NCI-H187 treated with DMSO at 0.1 percent for 48 hours (cell line): ENCODE measurements at places on chromosomes 7 and 10.

DNA sequence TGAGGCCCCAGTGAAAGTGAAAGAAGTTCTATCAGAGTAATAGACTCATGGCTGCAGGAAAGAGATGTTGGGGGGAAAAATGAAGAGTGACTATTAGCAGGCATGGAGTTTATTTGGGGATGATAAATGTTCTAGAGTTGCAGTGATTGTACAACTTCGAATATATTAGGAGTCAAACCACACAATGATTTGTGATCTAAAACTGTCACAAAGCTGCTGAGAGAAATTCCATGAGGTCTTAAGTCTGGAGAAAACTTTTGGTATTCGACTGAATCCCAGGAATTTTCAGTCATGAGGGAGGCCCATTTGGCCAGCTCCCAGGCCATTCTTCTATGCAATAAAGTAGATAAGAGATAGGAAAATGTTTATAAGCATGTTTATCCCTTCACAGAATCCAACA lies 55.9 kb upstream of the UNC5B start:
- DNase-seq, result no peak

DNA sequence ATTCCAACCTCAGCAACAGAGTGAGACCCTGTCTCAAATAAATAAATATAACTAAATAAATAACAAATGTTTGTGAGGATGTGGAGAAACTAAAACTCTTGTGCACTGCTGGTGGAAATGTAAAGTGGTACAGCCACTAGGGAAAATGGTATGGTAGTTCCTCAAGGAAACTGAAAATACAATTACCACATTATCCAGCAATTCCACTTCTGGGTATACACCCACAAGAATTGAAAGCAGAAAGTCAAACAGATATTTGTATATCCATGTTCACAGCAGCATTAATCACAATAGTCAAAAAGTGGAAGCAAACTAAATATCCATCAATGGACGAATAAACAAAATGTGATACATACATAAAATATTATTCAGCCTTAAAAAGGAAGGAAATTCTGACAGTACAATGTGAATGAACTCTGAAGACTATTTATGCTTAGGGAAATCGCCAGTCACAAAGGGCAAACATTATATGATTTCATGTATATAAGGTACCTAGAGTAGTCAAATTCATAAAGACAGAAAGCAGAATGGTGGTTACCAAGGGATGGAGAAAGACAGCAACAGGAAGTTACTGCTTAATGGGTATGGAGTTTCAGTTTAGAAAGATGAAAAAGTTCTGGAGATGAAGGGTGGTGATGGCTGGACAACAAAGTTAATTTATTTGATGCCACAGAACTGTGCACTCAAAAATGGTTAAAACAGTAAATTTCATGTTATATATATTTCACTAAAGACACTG lies 9.8 kb downstream of the ARHGAP12 start:
- no peak for DNase-seq

- no peak for DNase-seq
Measured at GRCh38 chr10:121678631-121679174, 80.5 kb upstream of the FGFR2 start.

GRCh38 chr7:151801291-151801690 lies 75.6 kb downstream of the PRKAG2 start:
- no peak for DNase-seq

DNA sequence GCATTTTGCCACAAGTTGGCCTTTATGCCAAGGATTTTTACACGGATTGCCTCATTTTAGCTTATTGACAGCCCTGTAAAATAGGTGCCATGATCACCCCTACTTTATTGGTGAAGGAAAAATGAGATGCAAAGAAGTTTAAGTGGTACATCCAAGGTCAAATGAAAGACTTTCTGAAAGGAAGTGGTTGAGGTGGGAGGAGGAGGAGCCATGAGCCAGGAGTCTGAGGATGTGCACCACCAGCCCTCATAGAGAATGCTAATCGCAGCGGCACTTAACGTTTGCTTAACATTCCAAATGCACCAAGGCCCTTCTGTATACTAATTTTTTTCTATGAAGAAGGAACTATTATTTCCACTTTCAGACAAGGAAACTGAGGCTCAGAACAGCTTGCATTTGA lies 31.0 kb upstream of the LRRC18 start:
- DNase-seq, result no peak

DNA sequence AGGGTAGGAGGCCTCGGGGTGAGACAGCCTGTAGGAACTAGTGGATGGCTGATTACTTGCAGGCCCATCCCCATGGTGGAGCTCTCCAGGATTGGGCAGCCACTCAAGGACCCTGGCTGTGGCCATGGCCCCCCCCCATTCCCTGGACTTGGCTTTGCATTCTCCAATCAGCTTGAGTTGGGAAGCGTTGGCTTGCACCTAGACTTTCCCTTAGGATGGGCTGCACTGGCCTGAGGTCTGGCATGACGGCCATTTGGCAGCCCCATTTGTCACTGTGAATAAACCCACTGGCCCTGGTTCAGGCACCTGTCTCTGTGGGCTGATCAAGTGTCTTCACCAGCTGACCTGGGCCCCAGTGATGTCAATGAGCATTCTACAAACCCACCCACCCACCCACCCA lies 41.4 kb downstream of the RAMP3 start:
- DNase-seq, result no peak

DNA sequence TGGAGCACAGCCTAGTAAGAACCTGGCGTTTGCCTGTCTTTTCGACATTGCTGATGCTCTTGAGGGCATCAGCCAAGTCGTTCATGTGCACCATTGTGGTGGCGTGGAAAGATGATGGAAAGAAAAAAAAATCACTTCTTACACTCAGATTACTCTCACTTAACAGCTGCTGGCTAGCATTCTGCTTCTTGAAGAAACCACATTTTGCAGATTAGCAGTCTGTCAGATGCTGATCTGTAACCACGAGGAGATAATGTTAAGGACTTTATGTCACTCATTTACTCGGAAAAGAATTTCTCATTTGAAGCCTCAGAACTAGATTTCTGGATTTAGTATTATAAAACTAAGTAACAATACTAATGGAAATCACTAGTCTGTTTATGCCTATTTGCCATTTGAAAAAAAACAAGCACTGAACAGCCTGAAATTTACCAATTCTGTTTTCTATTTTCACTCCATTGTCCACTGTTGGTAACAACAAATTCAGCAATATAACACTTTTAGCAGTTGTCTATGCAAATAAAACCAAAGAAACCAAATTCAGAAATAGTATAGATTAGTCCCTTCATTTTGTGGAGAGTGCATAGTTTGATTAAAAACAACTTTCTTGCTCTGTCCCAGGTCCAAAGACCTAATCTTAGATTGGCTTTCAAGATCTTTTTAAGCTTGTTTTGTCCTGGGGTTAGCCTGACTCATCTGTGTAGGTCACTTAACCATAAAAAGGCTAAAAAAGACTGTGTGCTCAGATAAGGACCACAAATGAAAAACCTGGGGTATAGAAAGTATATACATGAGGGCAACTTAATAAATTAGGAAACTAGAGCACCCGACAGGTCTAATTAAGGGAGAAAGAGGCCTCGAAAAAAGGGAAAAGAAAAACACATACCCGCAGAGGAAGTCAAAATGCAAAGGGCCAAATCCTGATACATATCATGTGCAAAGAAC lies 67.5 kb downstream of the NT5C2 start:
- no peak for DNase-seq

- no peak for DNase-seq
Measured at GRCh38 chr10:69439813-69440506, 11.3 kb upstream of the TSPAN15 start.

DNA sequence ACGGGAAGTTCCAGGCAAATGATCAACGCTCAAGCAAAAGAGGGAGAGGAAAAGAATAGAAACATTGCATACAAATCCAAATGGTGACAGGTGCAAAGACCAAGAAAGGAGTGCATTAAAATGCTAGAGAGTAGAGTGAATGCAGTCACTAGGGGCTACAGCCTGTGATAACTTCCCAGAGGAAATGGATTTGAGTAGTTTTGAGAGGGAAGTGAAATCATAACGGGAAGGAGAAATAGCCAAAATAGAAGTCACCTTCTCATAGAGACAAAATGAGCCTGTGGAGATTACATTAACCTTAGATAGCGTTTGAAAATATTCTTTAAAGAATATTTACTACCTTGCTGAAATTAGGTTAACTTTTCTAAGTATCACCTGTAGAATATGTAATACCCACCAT lies 26.5 kb downstream of the NUP42 start:
- no peak for DNase-seq

DNA sequence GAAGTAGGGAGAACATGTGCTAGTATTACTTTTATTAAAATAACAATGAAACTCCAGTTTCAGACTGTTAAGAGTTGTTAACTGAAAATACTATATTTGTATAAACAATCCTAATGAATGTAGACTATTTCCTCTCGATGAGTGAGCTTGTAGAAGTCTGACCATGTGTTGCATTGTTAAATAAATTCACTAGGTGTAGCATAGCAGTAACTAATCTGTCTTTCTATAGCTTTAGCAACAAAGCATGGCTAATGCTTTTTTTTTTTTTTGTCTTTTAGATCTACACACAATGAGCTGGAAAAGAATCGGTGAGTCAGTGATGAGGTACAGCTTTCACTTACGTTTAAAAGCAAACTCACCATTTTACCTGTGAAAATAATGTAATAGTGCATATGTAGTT lies 37.1 kb downstream of the MXI1 start:
- DNase-seq, result no peak
